C1 segment of cervical spinal cord (tissue), 14 donors: ENCODE measurements at places on chromosomes 5 and 9.

GRCh38 chr9:134325813-134326723 lies at the start of gene RXRA:
Gene RXRA, plus strand, starts transcription at chr9:134326455. Its CDS starts 177 bp downstream, at chr9:134326632.
- DNase-seq, result peak; percentile 63

- DNase-seq, result no peak
Observed at GRCh38 chr9:13665418-13666066, 386.1 kb upstream of the MPDZ start.

GRCh38 chr5:142925795-142926194 lies 155.6 kb downstream of the ARHGAP26 start:
- no peak for DNase-seq

- peak; percentile 28 for DNase-seq
Observed at GRCh38 chr5:126376443-126376842, 46.8 kb upstream of the GRAMD2B start.

- DNase-seq, result no peak
Observed at GRCh38 chr9:121322737-121323448, 47.2 kb downstream of the STOM start.

- no peak for DNase-seq
Observed at GRCh38 chr9:95516221-95516733, 494 bp downstream of the PTCH1 start.

DNA sequence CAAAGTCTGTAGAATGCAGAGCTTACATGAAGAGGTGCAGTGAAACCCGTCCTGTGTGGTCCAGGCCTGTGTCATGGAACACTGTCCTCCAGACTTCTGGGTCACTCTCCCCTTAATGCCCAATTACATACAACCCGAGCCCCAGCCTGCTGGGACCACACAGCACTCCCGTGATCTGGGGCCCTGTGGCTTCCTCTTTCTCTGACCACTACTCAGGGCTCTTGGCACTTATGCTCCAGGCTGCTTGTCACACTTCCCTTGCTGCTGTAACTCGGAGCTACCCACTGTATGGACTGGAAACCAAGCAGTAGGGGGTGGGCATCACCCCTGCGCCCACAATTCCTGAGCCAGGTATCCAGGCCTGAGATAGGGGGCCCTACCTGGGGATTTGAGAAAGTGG lies 10.3 kb upstream of the IL3 start:
- DNase-seq, result peak; percentile 24

DNA sequence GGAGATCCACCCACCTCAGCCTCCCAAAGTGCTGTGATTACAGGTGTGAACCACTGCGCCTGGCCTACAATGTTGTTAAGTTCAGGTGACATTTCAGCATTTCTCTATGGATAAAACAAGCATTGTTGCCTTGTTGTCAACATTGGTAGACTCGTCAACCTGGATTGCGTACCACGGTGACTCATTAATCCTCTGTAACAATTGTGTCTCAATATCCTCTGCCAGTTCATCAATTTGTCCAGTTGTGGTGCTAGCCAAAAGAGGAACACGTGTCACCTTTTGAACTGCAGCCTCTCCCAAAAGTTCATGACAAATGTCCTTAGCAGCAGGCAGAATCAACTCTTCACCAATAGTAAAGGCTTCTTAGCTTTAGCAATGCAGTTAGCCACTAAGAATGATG lies 46.3 kb upstream of the LARP1 start:
- no peak for DNase-seq

GRCh38 chr5:100401149-100401548 lies 134.0 kb upstream of the FAM174A start:
- no peak for DNase-seq

DNA sequence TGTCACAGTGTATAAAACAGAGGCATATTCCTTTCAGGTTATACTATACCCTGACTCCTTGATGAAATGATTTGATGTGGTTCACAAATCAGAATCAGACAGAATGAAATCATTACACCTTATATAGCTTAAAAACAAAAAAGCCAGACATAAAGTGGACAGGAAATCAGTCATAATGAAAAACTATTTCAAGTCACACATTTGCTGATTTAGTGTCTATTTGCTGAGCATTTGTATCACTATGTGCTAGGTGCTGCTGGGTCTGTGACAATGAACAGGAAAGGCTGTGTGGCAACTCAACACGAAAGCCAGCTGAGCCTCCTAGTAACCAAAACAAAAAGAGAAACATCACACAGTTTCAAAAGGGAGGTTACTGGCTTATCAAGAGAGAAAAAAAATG lies 194.0 kb downstream of the EFNA5 start:
- DNase-seq, result no peak

- no peak for DNase-seq
Observed at GRCh38 chr9:110031511-110032173, 176.3 kb downstream of the C9orf152 start.

GRCh38 chr5:85000671-85001070 lies 616.0 kb upstream of the EDIL3 start:
- DNase-seq, result no peak

DNA sequence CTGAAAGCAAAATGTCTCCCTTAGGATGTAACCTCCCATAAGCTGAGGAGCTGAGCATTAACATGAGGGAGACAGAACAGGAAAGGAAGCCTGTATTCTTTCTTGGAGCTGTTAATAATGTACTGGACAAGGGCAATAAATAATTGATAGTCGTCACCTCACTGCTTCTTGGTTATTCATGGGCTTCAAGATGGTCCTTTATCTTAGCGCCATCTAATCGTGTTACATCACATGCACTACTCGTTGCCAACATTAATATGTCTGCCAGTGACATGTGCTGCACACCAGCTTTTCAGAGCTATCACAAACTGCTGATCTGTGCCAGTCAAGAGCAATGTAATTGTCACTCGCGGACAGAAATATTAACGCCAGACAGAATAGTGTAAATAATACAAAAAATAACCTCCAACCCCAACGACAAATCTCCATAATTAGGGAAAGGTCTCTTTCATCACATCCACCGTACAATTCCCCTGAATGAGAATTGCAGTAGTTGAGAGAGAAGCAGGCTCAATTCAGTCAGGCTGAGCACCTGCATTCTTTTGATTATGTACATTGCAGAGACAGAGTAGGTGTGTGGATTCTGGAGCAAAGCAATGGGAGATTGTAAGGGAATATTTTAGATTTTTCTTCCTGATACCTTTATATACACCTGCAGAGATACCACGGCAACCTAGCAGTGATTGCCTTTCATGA lies 267.1 kb downstream of the SPATA31D1 start:
- DNase-seq, result no peak

- no peak for DNase-seq
Observed at GRCh38 chr9:4787876-4788275, 4.9 kb upstream of the RCL1 start.

GRCh38 chr5:133409210-133409674 lies 203.1 kb downstream of the FSTL4 start:
- no peak for DNase-seq

DNA sequence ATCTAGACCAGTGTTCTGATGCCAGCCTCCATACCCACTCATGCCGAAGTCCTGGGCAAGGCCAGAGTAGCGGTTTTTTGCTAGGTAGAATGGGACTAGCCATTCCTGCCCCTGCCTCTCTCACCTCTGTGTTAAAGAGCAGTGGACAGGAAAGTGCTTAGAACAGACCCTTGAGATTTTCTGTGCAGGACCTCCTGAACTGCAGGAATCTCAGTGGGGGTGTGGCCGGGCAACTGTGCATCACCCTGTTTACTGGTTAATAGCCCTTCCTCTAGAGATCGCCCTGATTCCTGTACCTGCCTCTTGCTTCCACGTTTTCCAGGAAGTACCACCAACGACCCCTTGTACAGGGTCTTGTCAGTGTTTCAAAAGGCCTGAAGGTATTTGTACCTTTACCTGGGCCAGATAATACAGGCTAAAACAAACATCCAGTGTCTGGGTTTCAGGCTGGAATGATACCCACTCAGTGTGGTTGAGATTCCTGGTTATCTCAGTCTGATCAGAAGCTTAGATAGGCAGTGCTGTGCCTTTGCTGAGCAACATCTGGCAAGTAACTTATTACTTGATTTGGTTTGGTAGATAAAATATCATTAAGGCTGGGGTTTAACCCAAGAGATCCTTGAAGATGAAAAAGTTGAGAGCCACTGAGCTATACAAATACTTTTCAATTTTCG lies 65.9 kb downstream of the RGS3 start:
- DNase-seq, result no peak
